ENCODE measurements at places on chromosomes 13 and 19. TPM values are rescaled to one million over a fixed set of nuclear protein-coding genes. Genes with fewer than 3 reads are reported as not detected.

DNA sequence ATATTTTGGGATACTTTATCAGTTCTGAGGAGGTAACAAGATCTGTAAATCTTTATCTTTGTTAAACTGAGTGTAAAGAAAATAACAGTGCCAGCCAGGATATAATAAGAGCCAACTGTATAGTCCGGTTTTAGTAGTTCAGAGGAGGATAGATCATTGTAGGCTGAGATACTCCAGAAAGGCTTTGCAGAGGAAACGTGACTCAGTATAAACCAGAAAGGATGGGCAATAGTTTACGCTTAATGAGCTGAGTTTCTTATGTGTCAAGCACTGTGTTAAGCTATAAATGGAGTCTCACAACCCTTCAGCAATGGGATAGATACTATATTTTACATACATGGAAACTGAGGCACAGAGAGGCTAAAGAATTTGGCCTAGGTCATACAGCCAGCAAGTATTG is 3.8 kb downstream of the RFXAP start:
- no peak for DNase-seq
- H3K27me3 ChIP-seq = no peaks in the 10 kb centered on the region
- H3K36me3 ChIP-seq = peaks cover 10% of the 10 kb centered on the region
- peaks cover 40% of the 10 kb centered on the region for H3K4me1 ChIP-seq

Gene SERP2
- 0.54 TPM for total RNA-seq

DNA sequence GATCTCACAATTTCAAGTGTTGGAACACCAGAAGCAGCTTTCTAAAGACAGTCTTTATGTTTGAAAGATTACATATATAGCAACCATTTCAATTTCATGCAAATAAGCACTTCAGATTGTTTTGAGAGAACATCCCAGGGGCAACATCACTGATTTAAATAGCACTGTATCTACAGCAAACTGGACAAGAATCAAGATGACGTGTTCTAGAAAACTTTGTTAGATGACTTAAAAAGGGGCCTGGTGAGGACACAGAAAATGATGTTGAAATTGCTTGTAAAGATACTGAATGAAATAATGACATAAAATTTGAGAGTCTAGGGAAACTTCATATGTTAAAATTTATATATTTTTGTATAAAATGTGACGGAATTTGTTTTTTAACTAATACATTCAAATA is 277.1 kb downstream of the KLF12 start:
- no peak for DNase-seq
- no peak overlapping the region for H3K27ac ChIP-seq
- H3K4me1 ChIP-seq = peaks cover 3% of the 10 kb centered on the region
- peaks cover 13% of the 10 kb centered on the region for H3K36me3 ChIP-seq
- no peak overlapping the region for H3K4me3 ChIP-seq

Gene RYR1
- total RNA-seq = 3.5 TPM

DNA sequence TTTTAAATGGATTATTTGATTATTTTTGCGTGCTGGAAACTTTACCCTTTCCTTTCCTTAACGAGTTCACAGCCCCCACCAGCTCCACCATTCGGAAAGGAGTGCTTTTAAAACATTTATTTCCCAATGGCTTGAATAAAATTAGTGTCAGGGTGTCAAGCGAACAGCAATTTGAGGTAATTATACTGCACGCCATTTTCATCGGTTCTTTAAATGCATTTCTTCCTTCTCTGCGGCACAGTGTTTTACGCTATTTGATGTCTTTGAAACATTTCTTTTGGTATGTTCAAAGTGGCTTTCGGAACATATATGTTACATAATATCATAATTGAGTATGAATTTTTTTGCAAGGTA is 309 bp upstream of the SLITRK1 start:
- no peak overlapping the region for H3K4me3 ChIP-seq
- DNase-seq = no peak
- H3K36me3 ChIP-seq = no peaks in the 10 kb centered on the region
- H3K27ac ChIP-seq = no peak overlapping the region
- peaks cover 64% of the 10 kb centered on the region for H3K27me3 ChIP-seq

GRCh38 chr13:95641291-95642027 is 3.0 kb downstream of the DZIP1 start:
- H3K27me3 ChIP-seq = peaks cover 50% of the 10 kb centered on the region
- peaks cover 15% of the 10 kb centered on the region for H3K4me1 ChIP-seq
- H3K27ac ChIP-seq = no peak overlapping the region
- no peak for DNase-seq

DNA sequence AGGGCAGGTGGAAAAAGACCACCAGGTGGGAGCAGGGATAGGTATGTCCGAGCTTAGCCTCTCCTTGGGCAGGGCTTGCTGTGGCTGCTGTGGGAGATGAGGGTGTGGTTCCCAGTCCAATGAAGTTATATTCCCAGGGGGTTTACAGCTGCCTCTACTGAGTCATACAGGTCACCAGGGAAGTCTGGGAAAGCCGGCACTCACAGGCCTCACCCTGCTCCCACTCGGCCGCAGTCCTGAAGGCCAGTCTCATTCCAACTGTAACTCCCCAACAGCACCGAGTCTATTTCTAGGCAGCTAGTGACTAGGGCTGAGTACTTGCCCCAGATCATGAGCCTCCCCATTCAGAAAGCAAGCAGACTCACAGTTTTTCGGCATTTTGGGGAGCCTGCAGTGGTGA is 77.1 kb downstream of the FNDC3A start:
- H3K27me3 ChIP-seq = no peaks in the 10 kb centered on the region
- no peak overlapping the region for H3K27ac ChIP-seq
- H3K4me1 ChIP-seq = peaks cover 6% of the 10 kb centered on the region

DNA sequence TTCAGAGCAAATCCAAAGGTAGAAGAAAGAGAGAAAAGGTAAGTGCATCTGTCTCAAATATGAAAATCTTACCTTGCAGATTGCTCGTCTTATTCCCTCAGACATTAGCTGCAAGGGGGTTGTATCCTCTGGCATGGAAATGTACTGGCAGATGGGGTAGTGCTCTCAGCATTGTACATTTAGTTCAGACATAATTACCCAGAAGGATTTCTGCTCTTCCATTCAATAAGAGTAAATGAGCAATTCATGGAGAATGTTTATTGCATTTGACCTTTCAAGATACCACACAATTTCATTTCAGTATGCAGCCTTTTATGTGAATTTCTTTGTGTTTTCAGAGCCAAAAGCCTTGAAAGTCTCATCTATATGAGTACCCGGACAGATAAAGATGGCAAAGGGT is 63.8 kb downstream of the SCEL start:
- H3K27ac ChIP-seq = no peak overlapping the region
- no peak for DNase-seq
- peaks cover 22% of the 10 kb centered on the region for H3K27me3 ChIP-seq
- H3K4me1 ChIP-seq = no peaks in the 10 kb centered on the region
- H3K4me3 ChIP-seq = no peak overlapping the region
- no peaks in the 10 kb centered on the region for H3K36me3 ChIP-seq

Gene F10
- not detected for total RNA-seq

Gene CTXN1
- total RNA-seq = not detected

Gene KLK10
- total RNA-seq = not detected

DNA sequence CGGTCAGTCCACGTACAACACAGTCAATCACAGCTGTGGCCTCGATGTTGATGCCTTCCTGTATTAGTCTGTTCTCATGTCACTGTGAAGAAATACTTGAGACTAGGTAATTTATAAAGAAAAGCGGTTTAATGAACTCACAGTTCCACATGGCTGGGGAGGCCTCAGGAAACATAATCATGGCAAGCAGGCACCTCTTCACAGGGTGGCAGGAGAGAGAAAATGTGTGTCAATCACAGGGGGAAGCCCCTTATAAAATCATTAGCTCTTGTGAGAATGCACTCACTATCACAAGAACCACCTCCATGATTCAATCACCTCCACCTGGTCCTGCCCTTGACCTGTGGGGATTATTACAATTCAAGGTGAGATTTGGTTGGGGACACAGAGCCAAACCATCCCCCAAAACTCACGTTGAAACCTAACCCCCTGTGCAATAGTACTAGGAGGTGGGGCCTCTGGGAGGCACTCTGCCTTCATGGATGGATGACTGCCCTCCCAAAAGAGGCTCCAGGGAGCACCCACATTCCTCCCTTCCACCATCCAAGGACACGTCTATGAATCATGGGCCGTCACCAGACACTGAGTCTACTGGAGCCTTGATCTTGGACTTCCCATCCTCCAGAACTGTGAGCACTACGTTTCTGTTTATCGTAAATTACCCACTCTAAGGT is 2.3 kb upstream of the PROZ start:
- peaks cover 28% of the 10 kb centered on the region for H3K4me1 ChIP-seq
- no peak overlapping the region for H3K27ac ChIP-seq
- H3K36me3 ChIP-seq = peaks cover 13% of the 10 kb centered on the region
- H3K4me3 ChIP-seq = no peak overlapping the region
- H3K27me3 ChIP-seq = peaks cover 28% of the 10 kb centered on the region

DNA sequence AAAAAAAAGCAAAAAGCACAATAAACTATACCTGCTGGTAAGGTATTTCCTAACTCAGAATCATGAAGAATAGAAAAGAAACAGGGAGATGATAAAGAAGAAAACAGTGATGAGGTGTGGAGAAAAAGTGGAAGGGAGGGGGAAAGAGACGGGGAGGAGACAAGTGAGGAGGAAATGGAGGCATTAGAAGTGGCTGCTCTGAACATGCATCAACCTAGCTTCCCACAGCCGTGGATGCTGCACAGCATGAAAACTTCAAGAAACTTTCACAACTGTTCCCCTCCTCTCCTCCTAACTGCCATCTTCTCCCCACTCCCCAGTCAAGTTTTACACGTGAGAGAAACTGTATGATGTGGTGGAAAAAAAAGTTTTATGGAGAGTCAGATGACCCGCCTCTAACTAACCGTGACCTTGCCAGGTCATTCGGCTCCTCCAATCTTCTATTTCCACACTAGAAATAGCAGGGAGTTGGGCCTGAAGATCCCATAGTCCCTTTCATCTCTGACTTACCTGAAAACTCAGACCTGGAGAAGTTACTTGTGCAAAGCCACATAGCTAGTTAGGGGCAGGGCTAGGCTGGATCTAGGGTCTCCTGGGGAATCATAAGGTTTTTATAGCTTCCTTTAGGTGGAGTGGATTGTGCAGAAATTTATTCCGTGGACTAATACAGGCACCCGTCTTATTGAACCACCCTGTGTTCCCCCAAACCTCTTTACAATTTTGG is 461.9 kb downstream of the KLF5 start:
- H3K4me1 ChIP-seq = peaks cover 17% of the 10 kb centered on the region
- no peaks in the 10 kb centered on the region for H3K27me3 ChIP-seq
- peak overlapping the region; percentile 93 for H3K27ac ChIP-seq
- DNase-seq = peak; percentile 31
- peaks cover 2% of the 10 kb centered on the region for H3K36me3 ChIP-seq
- peak overlapping the region; percentile 81 for H3K4me3 ChIP-seq

All from activated naive CD8-positive, alpha-beta T cell treated with anti-CD3 and anti-CD28 coated beads, Interleukin-2, amount 10 ng/mL, durations not matched to agents 7 days and 5 days (primary cell).